ENCODE measurements at places on chromosomes 3 and 15. TPM values are rescaled to one million over a fixed set of nuclear protein-coding genes. Genes with fewer than 3 reads are reported as not detected.

HIGD2B gene
- not detected for total RNA-seq

MYLK gene
- total RNA-seq: 8.7 TPM

PARP15 gene
- total RNA-seq: not detected

CCR8 gene
- not detected for total RNA-seq

CASR gene
- total RNA-seq: not detected

MNS1 gene
- total RNA-seq: 4.3 TPM

GABRR3 gene
- total RNA-seq: not detected

DNA sequence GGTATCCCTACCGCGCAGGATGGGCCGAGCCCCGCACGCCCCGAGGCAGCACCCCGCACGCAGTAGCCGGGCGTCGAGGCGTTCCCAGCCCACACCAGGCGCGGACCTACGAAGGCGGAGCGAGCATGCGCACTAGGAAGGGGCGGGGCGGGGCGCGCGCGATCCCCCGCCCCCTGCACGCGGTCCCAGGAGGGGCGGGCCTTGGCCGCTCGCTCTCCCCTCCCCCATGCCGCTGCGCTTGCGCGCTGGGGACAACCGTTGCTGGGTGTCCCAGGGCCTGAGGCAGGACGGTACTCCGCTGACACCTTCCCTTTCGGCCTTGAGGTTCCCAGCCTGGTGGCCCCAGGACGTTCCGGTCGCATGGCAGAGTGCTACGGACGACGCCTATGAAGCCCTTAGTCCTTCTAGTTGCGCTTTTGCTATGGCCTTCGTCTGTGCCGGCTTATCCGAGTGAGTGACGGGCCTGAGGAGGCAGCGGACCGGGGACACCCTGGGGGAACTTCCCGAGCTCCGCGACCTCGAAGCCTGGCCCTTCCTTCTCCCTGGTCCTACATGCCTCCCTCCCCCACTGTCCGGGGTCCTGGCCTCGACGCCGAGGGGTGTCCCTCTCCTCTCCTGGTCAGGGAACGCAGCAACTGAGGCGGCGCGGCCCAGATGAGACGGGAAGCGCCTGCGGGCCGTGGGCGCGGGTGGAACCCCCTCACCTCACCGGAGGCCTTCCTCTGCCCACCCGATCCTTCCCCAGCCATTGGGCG is at the start of gene SPESP1:
Gene SPESP1, plus strand, starts transcription at position 258 of the 755 bp plus-strand sequence. Its CDS starts 129 bp downstream, at position 387.
- DNase-seq: no peak
- no peak within 1 kb of the TSS for H3K27ac ChIP-seq
- H3K27me3 ChIP-seq: no peaks in the 10 kb centered on the region
- H3K4me3 ChIP-seq: no peak within 1 kb of the TSS

GRCh38 chr3:35224565-35225295 is 414.6 kb upstream of the ARPP21 start:
- H3K27me3 ChIP-seq: no peaks in the 10 kb centered on the region
- no peak overlapping the region for H3K4me3 ChIP-seq
- H3K4me1 ChIP-seq: no peaks in the 10 kb centered on the region

DNA sequence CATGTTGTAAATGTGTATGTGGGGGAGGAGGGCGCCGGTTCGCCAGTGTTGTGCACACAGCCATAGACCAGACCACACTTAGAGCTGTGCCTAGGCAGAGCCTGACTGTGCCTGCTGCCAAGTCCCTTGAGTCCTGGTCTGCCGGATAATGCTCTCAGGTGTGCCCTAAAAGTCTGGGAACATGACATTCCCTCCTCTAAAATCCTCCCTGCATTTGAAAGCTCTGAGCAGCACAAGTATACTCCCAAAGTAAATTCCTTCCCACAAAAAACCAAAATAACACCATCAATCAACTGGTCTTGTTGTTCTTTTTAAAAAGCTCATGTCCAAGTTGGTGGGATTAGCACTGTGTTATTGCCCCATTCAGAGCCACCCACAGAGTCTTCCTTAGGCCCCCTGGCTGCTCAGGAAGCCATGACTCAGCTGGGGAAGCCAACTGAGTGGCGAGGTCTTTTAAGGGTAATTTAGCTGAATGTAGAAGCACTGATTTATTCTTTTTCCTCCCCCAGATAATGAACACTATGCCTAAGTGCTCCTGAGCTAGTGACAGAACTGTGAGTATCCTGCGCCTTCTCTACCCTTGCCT is 147.8 kb upstream of the MCTP2 start:
- no peak overlapping the region for H3K27ac ChIP-seq
- peaks cover 28% of the 10 kb centered on the region for H3K4me1 ChIP-seq
- no peaks in the 10 kb centered on the region for H3K36me3 ChIP-seq
- peaks cover 11% of the 10 kb centered on the region for H3K27me3 ChIP-seq
- no peak overlapping the region for H3K4me3 ChIP-seq

GRCh38 chr15:98657721-98658120 is 9.4 kb downstream of the IGF1R start:
- H3K4me3 ChIP-seq: no peak overlapping the region
- H3K36me3 ChIP-seq: no peaks in the 10 kb centered on the region
- peaks cover 19% of the 10 kb centered on the region for H3K27me3 ChIP-seq
- peaks cover 15% of the 10 kb centered on the region for H3K4me1 ChIP-seq

- H3K27me3 ChIP-seq: no peaks in the 10 kb centered on the region
- no peak overlapping the region for H3K27ac ChIP-seq
- no peaks in the 10 kb centered on the region for H3K36me3 ChIP-seq
- H3K4me3 ChIP-seq: no peak overlapping the region
These were observed 70.1 kb downstream of the LMLN start for GRCh38 chr3:198030125-198030524.

GRCh38 chr3:6435951-6436350 is 425.0 kb upstream of the GRM7 start:
- H3K4me1 ChIP-seq: no peaks in the 10 kb centered on the region
- no peak for DNase-seq
- no peaks in the 10 kb centered on the region for H3K36me3 ChIP-seq
- no peak overlapping the region for H3K4me3 ChIP-seq
- no peaks in the 10 kb centered on the region for H3K27me3 ChIP-seq

DNA sequence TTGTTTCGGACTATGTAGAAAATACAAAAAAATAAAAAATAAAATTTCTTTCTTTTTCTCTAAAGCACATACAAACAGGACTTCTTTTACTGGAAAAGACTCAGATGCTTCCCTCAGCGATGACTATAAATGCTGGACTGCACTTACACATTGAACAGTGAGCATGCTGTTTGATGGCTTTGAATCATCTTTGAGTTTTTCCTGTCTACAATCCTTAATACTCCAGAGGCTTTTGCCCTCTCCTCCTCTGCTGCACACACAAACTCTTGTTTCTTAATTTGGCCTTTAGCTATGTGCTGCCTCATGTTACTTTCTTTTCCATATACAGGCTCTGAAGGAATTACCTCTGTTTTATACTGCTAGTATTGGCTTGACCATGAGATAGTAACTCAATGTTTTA is 575.1 kb downstream of the EPHA3 start:
- no peak for DNase-seq
- no peaks in the 10 kb centered on the region for H3K4me1 ChIP-seq
- no peaks in the 10 kb centered on the region for H3K36me3 ChIP-seq
- peaks cover 12% of the 10 kb centered on the region for H3K27me3 ChIP-seq
- no peak overlapping the region for H3K27ac ChIP-seq
- no peak overlapping the region for H3K4me3 ChIP-seq

DNA sequence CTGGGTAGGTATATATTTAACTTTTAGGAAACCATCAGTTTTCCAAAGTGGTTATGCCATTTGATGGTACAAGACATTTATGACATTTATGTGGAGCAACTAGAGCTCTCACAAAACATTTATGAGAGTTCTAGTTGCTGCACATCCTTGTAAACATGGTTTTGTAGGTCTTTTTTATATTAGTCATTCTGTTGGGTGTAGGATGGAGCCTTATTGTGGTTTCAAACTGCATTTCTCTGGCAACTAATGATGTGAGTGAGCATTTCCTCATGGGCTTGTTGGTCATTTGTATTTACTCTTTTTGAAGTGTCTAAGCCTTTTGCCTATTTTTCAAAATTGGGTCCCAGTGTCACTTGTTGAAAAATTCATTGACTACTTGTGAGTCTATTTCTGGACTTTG is 45.7 kb upstream of the MGLL start:
- H3K4me3 ChIP-seq: no peak overlapping the region
- no peaks in the 10 kb centered on the region for H3K27me3 ChIP-seq
- no peaks in the 10 kb centered on the region for H3K36me3 ChIP-seq
- DNase-seq: peak; percentile 73

DNA sequence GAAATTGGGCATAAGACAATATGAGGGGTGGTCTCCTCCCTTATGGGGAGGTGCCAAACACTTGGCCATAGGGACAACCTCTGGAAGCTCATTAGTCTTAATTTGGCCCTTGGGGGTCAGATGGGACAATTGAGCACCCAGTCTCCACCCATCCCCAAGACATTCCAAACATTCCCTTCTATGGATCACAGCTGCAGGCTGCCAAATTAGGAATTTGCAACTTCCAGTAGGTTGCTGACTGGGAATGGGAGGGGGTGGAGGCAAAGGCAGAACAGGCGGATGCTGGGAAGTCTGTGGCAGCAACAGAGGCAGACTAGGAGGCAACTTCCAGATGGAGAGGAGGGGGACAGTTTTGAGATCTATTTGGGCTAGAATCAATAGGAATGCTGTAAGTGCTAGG is 1.4 kb upstream of the PDHB start:
- no peak overlapping the region for H3K27ac ChIP-seq
- no peak overlapping the region for H3K4me3 ChIP-seq
- no peaks in the 10 kb centered on the region for H3K27me3 ChIP-seq
- H3K4me1 ChIP-seq: peaks cover 20% of the 10 kb centered on the region

GRCh38 chr15:40785814-40786213 is 16.0 kb downstream of the C15orf62 start:
- H3K27me3 ChIP-seq: no peaks in the 10 kb centered on the region
- peaks cover 47% of the 10 kb centered on the region for H3K4me1 ChIP-seq
- H3K4me3 ChIP-seq: no peak overlapping the region
- no peaks in the 10 kb centered on the region for H3K36me3 ChIP-seq

- DNase-seq: peak; percentile 40
- no peaks in the 10 kb centered on the region for H3K27me3 ChIP-seq
- no peaks in the 10 kb centered on the region for H3K36me3 ChIP-seq
- peaks cover 66% of the 10 kb centered on the region for H3K4me1 ChIP-seq
These were observed 85.1 kb downstream of the CCK start for GRCh38 chr3:42180901-42181300.

- H3K36me3 ChIP-seq: no peaks in the 10 kb centered on the region
- no peak for DNase-seq
- H3K27me3 ChIP-seq: peaks cover 97% of the 10 kb centered on the region
- H3K27ac ChIP-seq: no peak overlapping the region
- no peaks in the 10 kb centered on the region for H3K4me1 ChIP-seq
These were observed 326.2 kb downstream of the RYR3 start for GRCh38 chr15:33636958-33637357.

- H3K4me1 ChIP-seq: peaks cover 26% of the 10 kb centered on the region
- no peak overlapping the region for H3K27ac ChIP-seq
- DNase-seq: no peak
- no peak overlapping the region for H3K4me3 ChIP-seq
- no peaks in the 10 kb centered on the region for H3K36me3 ChIP-seq
These were observed 68.2 kb upstream of the GSK3B start for GRCh38 chr3:120162400-120162799.

DNA sequence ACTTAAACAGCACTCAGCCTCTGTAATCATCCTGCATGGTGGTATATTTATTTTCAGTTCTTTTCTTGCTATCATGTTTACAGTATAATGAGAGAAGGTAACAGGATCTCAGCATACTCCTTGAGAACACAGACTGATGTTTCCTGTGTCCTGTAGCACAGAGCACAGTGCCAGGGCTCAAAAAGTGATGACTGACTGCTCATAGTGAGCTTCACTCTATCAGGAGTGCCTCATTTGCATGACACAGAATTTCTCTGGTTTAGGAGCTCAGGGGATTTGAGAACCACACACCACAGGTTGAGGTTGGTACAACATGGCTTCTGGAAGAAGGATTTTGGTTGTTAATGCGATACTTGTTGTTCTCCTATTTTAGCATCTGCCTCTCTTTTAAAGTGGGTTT is 68.5 kb upstream of the SLC2A2 start:
- no peaks in the 10 kb centered on the region for H3K36me3 ChIP-seq
- no peak overlapping the region for H3K4me3 ChIP-seq
- no peak for DNase-seq

GRCh38 chr3:13839726-13840340 is 40.0 kb downstream of the WNT7A start:
- H3K4me3 ChIP-seq: no peak overlapping the region
- peak; percentile 64 for DNase-seq
- no peaks in the 10 kb centered on the region for H3K36me3 ChIP-seq
- no peaks in the 10 kb centered on the region for H3K27me3 ChIP-seq
- peak overlapping the region; percentile 68 for H3K27ac ChIP-seq
- peaks cover 31% of the 10 kb centered on the region for H3K4me1 ChIP-seq

- no peaks in the 10 kb centered on the region for H3K27me3 ChIP-seq
- no peak for DNase-seq
- no peak overlapping the region for H3K4me3 ChIP-seq
- H3K27ac ChIP-seq: no peak overlapping the region
These were observed 654.9 kb upstream of the KCNMB2 start for GRCh38 chr3:177881351-177881750.

GRCh38 chr3:38281895-38282686 is at the start of gene SLC22A14:
TSS of gene SLC22A14 (plus strand) at chr3:38282294. CDS start at chr3:38306027, 23,733 bp downstream.
- H3K4me3 ChIP-seq: no peak within 1 kb of the TSS
- peak; percentile 19 for DNase-seq
- no peaks in the 10 kb centered on the region for H3K27me3 ChIP-seq
- H3K27ac ChIP-seq: no peak within 1 kb of the TSS
- H3K36me3 ChIP-seq: no peaks in the 10 kb centered on the region
- H3K4me1 ChIP-seq: no peaks in the 10 kb centered on the region

GRCh38 chr3:150158943-150159625 is 188.4 kb upstream of the PFN2 start:
- H3K4me1 ChIP-seq: no peaks in the 10 kb centered on the region
- no peak for DNase-seq
- no peaks in the 10 kb centered on the region for H3K36me3 ChIP-seq
- H3K27me3 ChIP-seq: no peaks in the 10 kb centered on the region
- no peak overlapping the region for H3K4me3 ChIP-seq
- H3K27ac ChIP-seq: no peak overlapping the region

GRCh38 chr3:162534431-162534830 is 1037.8 kb downstream of the OTOL1 start:
- H3K36me3 ChIP-seq: no peaks in the 10 kb centered on the region
- no peak overlapping the region for H3K4me3 ChIP-seq
- no peaks in the 10 kb centered on the region for H3K27me3 ChIP-seq

DNA sequence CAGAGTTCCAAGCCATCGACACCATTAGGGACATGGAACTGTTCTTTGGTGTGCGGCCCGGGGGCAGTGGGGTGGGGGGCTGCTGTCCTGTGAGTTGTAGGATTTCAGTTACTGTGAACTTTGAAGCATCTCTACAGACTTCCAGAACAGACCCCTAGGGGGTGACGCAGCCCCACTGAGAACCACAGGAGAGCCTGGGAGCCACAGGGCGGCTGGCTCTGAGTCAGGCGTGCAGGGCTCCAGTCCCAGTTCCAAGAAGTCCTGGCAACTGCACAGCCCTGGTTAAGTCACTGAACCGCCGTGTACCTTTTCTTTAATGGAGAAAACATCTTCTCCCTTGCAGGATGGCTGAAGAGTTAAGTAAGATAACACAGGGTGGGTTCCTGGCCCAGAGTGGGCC is 23.5 kb upstream of the LRTM1 start:
- no peaks in the 10 kb centered on the region for H3K27me3 ChIP-seq
- H3K27ac ChIP-seq: no peak overlapping the region
- H3K4me3 ChIP-seq: no peak overlapping the region
- peak; percentile 53 for DNase-seq
